Activated naive CD4-positive, alpha-beta T cell treated with Interleukin-2 at 50 U/mL for 16 hours (primary cell): ENCODE measurements at places on chromosomes 6 and 20.
A peak's percentile ranks its signal among the peaks of the same experiment; 100 is the strongest.

DNA sequence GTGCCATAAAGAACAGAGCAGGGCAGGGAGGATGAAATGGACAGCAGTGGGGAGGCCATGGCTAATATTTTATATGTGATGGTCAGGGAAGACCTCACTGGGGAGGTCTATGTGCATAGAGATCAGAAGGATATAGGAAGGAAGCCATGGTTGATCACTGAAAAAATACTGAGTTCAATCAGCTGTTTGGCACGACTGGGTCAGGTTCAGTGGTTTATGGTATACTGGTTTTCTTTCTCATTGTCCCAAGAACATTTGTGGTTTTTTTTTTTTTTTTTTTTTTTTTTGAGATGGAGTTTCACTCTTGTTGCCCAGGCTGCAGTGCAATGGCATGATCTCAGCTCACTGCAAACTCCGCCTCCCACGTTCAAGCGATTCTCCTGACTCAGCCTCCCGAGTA, 78.3 kb upstream of the TIAM2 start:
- DNase-seq = no peak

GRCh38 chr20:2108987-2109386, 7.4 kb downstream of the STK35 start:
- DNase-seq = no peak

GRCh38 chr20:61949714-61950640, 115.7 kb downstream of the TAF4 start:
- DNase-seq = no peak

DNA sequence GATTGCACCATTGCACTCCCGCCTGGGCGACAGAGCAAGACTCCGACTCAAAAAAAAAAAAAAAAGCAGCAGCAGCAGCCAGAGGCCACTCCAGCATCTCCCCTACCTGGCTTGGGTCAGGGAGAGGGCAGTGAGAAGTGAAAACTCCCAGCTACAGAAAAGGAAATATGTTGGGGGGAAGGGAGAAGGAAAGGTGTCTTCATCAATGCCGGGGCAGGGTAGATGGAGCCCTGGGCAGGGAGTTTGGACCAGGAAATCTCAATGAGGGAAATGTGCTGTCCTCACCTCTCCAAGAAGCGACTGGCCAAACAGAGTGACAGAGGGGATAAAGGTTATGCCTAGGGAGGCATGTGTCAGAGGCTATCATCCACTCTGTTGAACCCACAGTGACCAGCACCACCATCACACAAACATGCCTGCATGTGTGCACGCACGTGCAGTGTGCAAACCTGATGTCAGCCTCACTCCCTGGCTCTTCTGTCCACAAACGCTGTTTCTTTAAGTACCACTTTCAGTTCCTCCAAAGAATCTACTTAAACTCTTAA, 887 bp upstream of the AIF1 start:
- DNase-seq = no peak

GRCh38 chr20:31475472-31476293, 595 bp downstream of the REM1 start:
- DNase-seq = no peak

GRCh38 chr6:135581211-135581610, 83.7 kb upstream of the AHI1 start:
- DNase-seq = no peak

GRCh38 chr6:154615483-154616025, 105.1 kb upstream of the CNKSR3 start:
- no peak for DNase-seq

DNA sequence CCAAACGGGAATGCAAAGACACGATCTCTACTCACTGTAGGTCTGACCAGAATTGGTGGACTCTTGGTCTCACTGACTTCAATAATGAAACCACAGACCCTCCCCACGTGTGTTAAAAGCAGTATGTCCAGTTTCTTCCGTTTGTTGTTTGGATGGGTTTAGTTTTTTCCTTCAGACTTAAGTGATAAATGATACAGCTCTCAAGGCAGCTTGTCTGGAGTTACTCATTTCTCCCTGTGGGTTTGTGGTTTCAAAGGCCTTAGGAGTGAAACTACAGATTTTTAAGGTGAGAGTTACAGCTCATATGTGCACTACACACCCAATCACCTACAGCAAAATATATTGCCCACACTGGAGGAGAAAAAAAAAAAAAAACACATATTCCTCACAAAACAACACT, 86.7 kb upstream of the STMND1 start:
- DNase-seq = no peak

GRCh38 chr6:110419028-110419739, 3.8 kb upstream of the DDO start:
- no peak for DNase-seq

GRCh38 chr6:21277601-21278374, 315.8 kb upstream of the SOX4 start:
- no peak for DNase-seq

DNA sequence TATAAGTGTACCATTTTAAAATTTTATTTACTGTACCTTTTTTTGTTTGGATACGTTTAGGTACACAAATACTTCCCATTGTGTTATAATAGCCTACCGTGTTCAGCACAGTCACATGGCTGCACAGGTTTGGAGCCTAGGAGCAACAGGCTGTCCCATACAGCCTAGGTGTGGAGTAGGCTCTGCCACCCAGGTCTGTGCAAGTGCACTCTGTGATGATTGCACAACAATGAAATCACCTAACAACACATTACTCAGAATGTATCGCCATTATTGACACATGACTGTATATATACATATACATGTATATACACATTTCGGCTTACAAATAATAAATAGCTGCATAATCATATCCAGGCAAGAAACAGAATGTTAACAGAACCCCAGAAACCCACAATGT, 15.4 kb downstream of the SERAC1 start:
- no peak for DNase-seq

GRCh38 chr20:58797371-58798338, 53.0 kb downstream of the GNAS-AS1 start:
- no peak for DNase-seq

DNA sequence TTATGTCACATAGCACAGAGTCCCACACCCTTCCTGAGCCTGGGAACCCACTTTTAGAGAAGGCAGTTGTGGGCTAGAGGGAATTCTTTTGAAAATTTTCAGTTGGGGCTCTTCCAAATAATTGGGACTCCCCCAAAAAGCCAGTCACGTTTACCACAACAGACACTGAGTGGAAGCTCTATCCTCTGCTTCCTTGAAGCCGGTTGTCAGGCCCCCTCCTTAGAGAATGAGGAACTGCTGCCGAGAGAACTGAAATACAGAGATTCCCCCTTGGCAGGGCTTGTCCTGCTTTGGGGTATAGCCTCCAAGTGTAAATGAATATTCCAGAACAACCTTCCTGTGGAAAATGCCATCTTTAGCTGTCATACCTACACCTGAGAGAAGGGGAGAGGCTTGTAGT, 2.7 kb upstream of the JAG1 start:
- DNase-seq = no peak

GRCh38 chr6:117771403-117771802, 96.1 kb downstream of the NUS1 start:
- no peak for DNase-seq

DNA sequence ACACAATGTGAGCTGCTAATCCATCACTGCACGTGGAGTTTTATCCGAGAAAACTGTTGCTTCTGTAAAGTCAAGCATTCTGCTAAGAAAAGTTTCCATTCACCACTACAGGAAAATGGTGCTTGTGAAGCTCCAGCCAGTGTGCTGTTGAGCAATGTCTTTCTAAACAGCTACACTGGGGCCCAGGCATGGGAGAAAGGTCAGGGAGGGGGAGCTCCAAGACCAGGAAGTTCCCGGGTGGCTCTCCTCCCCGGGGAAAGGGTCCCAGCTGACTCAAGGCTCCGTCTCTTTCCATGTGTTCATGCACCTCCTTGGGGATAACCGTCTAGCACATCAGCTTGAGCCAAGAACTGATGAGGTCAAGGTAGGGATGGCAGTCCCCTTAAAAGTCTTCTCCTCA, 20.5 kb downstream of the RPP40 start:
- DNase-seq = no peak

DNA sequence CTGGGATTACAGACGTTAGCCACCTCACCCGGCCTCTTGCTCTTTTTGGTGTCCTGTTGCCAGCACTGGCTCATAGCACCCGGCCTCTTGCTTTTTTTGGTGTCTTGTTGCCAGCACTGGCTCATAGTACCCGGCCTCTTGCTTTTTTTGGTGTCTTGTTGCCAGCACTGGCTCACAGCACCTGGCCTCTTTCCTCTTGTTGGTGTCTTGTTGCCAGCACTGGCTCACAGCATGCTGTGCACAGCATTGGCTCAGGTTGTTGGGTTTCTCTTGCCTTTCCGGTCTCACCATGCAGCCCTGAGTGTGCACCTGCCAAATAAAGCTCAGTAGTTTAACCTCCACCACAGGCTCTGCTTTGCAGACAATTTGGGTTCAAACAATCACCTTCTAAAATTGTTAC, 208.2 kb downstream of the THBS2 start:
- no peak for DNase-seq

DNA sequence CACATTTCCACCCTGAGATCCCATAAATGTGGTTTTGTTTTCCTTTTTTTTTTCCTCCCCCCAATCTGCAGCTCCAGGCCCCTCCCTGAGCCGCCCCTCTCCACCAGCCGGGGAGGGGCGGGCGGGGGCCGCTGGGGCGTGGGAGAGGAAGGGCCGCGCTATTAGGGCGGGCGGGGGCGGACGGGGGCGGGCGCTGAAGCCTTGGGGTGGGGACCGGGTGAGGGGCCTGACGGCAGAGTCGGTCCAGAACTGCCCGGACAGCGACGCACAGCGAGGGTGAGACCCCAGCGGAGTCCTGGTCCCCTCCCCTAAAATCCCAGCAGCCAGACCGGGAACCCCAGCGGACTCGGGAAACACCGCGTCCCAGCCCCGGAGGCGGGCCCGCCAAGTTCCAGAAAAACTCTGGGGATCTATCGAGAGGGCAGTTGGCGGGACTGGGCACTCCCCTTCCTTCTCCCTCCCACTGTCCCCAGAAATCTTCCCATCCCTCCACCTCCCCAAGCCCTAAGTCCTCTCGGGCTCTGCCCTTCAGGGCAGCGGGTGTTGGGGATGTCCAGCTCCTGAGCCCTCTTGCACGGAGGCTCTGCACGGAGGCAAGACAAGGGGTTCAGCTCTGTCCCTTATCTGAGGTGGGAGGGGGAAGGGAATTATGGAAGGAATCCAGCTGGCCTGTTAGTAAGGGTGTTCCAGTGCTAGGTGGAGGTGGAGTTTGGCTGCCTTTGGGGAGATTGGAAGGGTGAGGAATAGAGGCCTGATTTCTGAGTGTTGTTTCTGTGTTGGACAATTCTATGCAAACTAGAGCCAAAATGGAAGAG, at the start of gene PRICKLE4:
TSS of gene PRICKLE4 (plus strand) at position 232 of the 815 bp plus-strand sequence. CDS start 2,692 bp downstream, outside the sequence.
- no peak for DNase-seq

DNA sequence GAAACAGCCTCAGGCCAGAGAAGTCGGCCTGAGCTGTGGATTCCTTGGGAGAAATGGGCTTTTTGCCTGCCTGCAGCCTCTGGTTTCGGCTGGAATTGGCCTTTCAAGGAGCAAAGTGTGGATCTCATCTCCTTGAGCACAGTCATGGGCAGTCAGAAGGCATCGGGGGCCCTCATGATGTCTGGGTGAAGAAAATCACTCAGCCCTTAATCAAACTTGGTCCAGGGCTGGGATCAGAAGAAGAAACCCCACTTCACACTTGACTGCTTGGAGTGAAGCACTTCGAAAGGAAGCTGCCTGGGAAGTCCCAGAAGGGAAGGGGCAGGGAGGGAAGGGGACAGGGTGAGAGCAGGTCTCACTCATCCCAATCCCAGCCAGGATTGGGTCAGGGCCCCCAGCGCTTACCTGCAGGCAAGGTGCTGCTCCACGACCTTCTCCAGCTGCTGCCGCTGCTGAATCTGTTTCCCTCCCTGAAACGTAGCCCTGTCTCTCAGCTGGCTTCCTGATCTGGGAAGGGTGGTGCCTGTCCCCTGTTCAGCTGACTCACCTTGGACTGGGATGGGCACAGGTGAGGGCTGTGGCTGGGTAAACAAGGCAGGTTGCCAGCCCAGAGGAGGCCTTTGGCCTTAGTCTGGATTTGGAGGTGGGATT, at the start of gene SDCBP2:
TSS of gene SDCBP2 (minus strand) at position 460 of the 651 bp plus-strand sequence. CDS start 8,723 bp downstream, outside the sequence.
- DNase-seq = no peak

DNA sequence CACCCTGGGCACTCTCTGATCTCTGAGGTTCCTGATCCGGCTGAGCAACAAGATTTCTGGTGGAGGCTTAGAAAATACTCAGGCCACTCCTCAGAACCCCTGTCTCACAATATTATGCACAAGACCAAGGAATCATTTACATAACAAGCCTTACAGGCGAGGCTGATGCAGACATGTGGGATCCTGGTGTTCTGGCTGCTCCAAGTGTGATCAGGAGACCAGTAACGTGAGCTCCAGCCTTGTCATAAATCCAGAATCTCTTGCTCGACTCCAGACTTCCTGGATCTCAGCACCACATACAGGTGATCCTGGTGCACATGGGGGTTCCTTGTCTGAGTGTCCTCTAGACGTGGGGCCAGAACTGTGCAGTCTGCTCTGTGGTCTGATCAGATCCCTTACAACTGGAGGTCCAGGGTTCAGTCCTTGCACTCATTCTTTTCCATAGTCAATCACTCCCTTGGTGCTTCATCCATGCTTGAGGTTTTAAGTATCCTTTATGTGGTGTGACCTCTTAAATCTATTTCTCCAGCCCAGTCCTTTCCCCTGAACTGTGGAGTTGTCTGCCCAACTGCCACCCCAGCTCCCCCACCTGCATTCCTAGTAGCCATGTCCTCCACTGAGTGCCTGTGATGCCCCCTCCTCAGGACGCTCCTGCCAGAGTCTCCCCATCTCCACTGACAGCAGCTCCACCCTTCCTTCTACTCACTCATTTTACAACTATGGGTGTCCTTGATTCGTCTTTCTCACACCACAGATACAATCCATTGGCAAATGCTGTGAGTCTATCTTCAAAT, 5.1 kb downstream of the HLA-C start:
- DNase-seq = no peak

DNA sequence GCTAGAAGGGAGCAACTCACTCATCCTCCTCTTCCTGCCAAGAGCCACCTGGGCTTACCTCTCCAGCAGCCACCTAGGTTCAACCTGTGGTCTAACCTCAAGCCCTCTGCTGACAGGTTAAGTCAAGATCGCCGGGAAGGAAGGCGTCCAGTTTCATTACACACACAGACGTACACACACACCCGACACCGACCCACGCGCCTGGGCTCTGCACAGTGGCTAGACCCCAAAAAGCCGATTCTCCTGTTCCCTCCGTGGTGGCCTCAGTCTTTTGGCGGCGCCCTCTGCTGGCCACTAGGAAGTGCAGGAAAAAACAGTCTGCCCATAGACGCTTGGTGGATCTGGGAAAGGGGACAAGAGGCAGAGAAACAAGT, 52.8 kb downstream of the MRPL14 start:
- DNase-seq = peak; percentile 71

DNA sequence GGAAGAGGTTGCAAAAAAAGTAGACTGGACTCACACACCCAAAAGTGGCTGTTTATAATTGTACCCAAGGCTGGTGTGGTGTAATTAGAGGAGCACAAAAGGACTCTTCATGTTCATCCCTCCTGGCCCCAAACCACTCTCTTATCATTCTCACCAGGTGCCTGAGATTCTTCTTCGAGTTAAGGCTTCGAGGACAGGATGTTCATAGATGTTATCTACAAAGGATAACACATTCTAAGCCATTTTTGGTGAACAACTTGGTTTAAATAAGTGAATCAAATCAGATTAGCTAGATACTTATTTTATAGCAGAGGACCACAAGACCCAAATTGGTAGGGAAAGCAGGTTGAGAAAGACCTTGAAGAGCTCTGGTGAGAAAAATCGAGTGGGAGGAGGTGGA, 73.1 kb upstream of the SUPT3H start:
- no peak for DNase-seq

GRCh38 chr20:44218446-44218845, 7.9 kb upstream of the OSER1 start:
- peak; percentile 41 for DNase-seq
